ENCODE measurements at places on chromosomes 16 and 17. TPM values are rescaled to one million over a fixed set of nuclear protein-coding genes. Genes with fewer than 3 reads are reported as not detected.
A peak's percentile ranks its signal among the peaks of the same experiment; 100 is the strongest.

The CCR7 gene
- total RNA-seq, result 371 TPM

The CCL4 gene
- 63.9 TPM for total RNA-seq

The MYH11 gene
- total RNA-seq, result not detected

The SNAI3 gene
- 10.5 TPM for total RNA-seq

DNA sequence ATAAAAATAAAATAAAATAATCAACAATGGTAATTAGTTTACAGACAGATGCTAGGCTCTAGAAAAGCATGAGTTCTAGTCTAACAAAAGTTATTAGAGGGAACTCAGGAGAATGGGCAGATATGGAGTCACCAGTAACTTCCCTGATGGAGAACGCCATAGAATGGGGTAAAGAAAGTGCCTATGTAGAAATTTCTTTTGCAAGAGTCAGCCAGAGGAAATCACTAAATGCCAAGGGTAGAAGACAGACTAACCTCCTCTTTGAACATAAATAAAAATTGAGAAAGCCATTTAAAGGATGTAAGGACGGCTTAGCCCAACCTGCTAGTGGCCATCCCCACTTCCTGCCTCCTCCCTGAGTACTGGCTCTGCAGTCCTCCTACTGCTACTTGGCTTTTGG lies 141.6 kb downstream of the VPS53 start:
- no peak overlapping the region for H3K27ac ChIP-seq
- DNase-seq, result no peak
- no peaks in the 10 kb centered on the region for H3K27me3 ChIP-seq
- no peaks in the 10 kb centered on the region for H3K4me1 ChIP-seq

GRCh38 chr16:75379911-75380847 lies 53.1 kb downstream of the CFDP1 start:
- H3K36me3 ChIP-seq, result peaks cover 3% of the 10 kb centered on the region
- peak; percentile 23 for DNase-seq
- peak overlapping the region; percentile 18 for H3K27ac ChIP-seq
